ENCODE measurements at places on chromosomes 5 and 9. TPM values are rescaled to one million over a fixed set of nuclear protein-coding genes. Genes with fewer than 3 reads are reported as not detected.

Gene PTPN3
- total RNA-seq, result 4.1 TPM

Gene SOHLH1
- total RNA-seq, result not detected

Gene NPR3
- 5.5 TPM for total RNA-seq

Gene SPINK7
- not detected for total RNA-seq

Gene CAMK4
- total RNA-seq, result 3.8 TPM

Gene CDKN2A
- 0.72 TPM for total RNA-seq

Gene SURF4
- total RNA-seq, result 266 TPM

Gene DOCK2
- 47.1 TPM for total RNA-seq

Gene SETD9
- 10.7 TPM for total RNA-seq

Gene CYFIP2
- total RNA-seq, result 12.7 TPM

Gene TNFSF8
- total RNA-seq, result 6.3 TPM

Gene DDX4
- total RNA-seq, result not detected

Gene NUDT12
- 4.6 TPM for total RNA-seq

Gene ADAMTS2
- 58.7 TPM for total RNA-seq

Gene GARIN3
- total RNA-seq, result not detected

Gene KIAA1958
- 6.0 TPM for total RNA-seq

Gene LCN1
- not detected for total RNA-seq

Gene ACTBL2
- total RNA-seq, result not detected

Gene RXFP3
- not detected for total RNA-seq

Gene IL31RA
- not detected for total RNA-seq

Gene COL23A1
- 0.79 TPM for total RNA-seq

Gene APBA1
- total RNA-seq, result 6.1 TPM

Gene CNTFR
- 41.9 TPM for total RNA-seq

Gene CTXN3
- not detected for total RNA-seq

Gene SRD5A1
- total RNA-seq, result 6.7 TPM

Gene NPDC1
- total RNA-seq, result 70.5 TPM

Gene BAAT
- not detected for total RNA-seq

Gene C5orf58
- total RNA-seq, result not detected

Gene SKP2
- 10.4 TPM for total RNA-seq

Gene SPINK6
- 1.6 TPM for total RNA-seq

Gene WDR31
- total RNA-seq, result 1.1 TPM

Gene ARSI
- 5.6 TPM for total RNA-seq

Gene RNF145
- total RNA-seq, result 55.3 TPM

Gene BARHL1
- not detected for total RNA-seq

Gene NR2F1
- total RNA-seq, result 71.6 TPM

Gene FBP2
- total RNA-seq, result not detected

Gene CEL
- 0.32 TPM for total RNA-seq

Gene FIBCD1
- total RNA-seq, result not detected

Gene VLDLR
- total RNA-seq, result 19.8 TPM

Gene C9orf85
- total RNA-seq, result 12.7 TPM

Gene CAMK2A
- not detected for total RNA-seq

Gene KIF4B
- not detected for total RNA-seq

Gene HTR1A
- total RNA-seq, result not detected

Gene SMIM3
- 211 TPM for total RNA-seq

Gene PCDHA13
- 1.2 TPM for total RNA-seq

Gene PCDHA1
- not detected for total RNA-seq

Gene GHR
- 127 TPM for total RNA-seq

Gene OR1Q1
- total RNA-seq, result not detected

Gene INSL6
- total RNA-seq, result not detected

Gene FAM81B
- total RNA-seq, result not detected

Gene PFDN1
- 75.7 TPM for total RNA-seq

Gene CHSY3
- 3.1 TPM for total RNA-seq

Gene IL4
- not detected for total RNA-seq

Gene CDK5RAP2
- total RNA-seq, result 33.7 TPM
